ENCODE measurements at places on chromosomes 12 and 14. TPM values are rescaled to one million over a fixed set of nuclear protein-coding genes. Genes with fewer than 3 reads are reported as not detected.

The KRT6A gene
- total RNA-seq, result 4,990 TPM

The GTF2H3 gene
- 58.7 TPM for total RNA-seq

The CYP27B1 gene
- total RNA-seq, result 42.1 TPM

The RNF212B gene
- not detected for total RNA-seq

The KRT1 gene
- total RNA-seq, result not detected

The MIPOL1 gene
- total RNA-seq, result 17.8 TPM

The PTGDR gene
- not detected for total RNA-seq

The FAM90A1 gene
- total RNA-seq, result not detected
